ENCODE measurements at places on chromosomes 12 and 14. TPM values are rescaled to one million over a fixed set of nuclear protein-coding genes. Genes with fewer than 3 reads are reported as not detected.

- no peak overlapping the region for H3K4me3 ChIP-seq
- H3K27ac ChIP-seq, result no peak overlapping the region
- no peaks in the 10 kb centered on the region for H3K36me3 ChIP-seq
- H3K27me3 ChIP-seq, result no peaks in the 10 kb centered on the region
- H3K4me1 ChIP-seq, result no peaks in the 10 kb centered on the region
- no peak for DNase-seq
Observed at GRCh38 chr12:130081117-130081805, 81.0 kb upstream of the FZD10 start.

CACNA1C gene
- 0.10 TPM for total RNA-seq

RNASE7 gene
- not detected for total RNA-seq

MLEC gene
- 39.8 TPM for total RNA-seq

GRCh38 chr14:96852823-96853422 is 55.7 kb downstream of the VRK1 start:
- H3K27me3 ChIP-seq, result no peaks in the 10 kb centered on the region
- DNase-seq, result peak; percentile 33
- H3K4me3 ChIP-seq, result no peak overlapping the region
- no peak overlapping the region for H3K27ac ChIP-seq
- H3K4me1 ChIP-seq, result no peaks in the 10 kb centered on the region

- no peaks in the 10 kb centered on the region for H3K27me3 ChIP-seq
- H3K4me3 ChIP-seq, result no peak overlapping the region
- H3K4me1 ChIP-seq, result peaks cover 6% of the 10 kb centered on the region
- peak; percentile 27 for DNase-seq
- H3K36me3 ChIP-seq, result peaks cover 11% of the 10 kb centered on the region
- H3K27ac ChIP-seq, result peak overlapping the region; percentile 3
Observed at GRCh38 chr14:103593577-103593976, 30.8 kb downstream of the COA8 start.

DNA sequence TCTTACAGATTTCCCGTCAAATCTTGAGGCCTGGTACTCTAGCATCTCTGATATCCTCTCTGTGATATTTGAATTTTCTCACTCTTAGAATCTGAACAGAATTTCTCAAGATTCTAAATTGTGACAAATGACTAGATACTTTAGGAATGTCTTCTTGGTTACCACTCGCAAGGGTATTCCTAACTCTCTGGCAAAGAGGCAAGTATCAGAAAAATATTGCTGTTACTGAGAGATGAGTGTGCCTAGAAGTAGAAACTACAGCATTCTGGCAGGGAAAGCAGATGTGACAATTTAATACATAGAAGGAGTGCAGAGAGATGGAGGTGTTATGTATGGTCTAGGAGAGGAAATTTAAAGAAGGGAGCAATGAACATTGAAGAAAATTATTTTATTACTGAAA is 467.8 kb downstream of the LRIG3 start:
- no peak overlapping the region for H3K4me3 ChIP-seq
- no peaks in the 10 kb centered on the region for H3K36me3 ChIP-seq
- H3K4me1 ChIP-seq, result no peaks in the 10 kb centered on the region
- H3K27ac ChIP-seq, result no peak overlapping the region
- H3K27me3 ChIP-seq, result no peaks in the 10 kb centered on the region

FAM90A1 gene
- total RNA-seq, result 0.17 TPM

JPH4 gene
- not detected for total RNA-seq

DNA sequence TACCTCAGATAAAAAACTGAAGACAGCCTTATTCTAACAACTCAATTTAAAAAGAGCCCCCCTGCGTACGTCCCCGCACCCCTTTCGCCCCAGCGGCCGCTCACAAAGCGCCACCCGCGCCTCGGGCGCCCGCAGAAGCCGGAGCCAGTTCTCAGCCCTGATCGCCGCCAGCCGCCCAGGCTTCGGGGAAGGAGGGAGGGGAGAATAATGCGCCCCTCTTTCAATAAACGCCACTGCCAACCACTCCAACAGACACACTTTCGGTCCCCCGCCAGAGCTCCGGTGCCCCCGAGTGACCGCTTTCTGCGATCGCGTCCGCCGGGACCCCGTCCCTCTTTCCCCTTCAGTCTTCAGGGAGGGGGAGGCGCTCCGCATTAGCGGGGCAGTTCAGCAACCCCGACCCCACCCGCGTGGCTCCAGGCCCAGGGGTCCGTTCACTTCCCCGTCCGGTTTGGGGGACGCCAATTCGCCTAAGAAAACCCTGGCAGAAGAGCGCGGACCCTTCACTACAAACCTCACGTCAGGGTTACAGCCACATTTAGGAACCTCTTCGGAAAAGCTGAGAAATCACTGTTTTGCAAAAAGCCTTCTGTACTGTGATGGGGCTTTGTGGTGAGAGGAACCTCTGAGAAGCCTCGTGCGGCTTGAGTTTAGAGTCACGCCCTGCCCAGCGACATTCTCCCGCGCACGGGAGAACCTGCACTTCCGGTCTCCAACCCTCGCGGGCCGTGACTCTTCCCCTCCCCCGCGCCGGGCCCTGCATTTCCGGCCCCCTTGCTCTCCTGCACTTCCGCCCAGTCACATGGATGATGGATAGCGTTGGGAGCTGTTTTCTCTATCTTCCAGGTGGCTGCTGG is 18.7 kb downstream of the FOXG1 start:
- DNase-seq, result no peak
- no peak overlapping the region for H3K27ac ChIP-seq
- no peaks in the 10 kb centered on the region for H3K36me3 ChIP-seq
- H3K27me3 ChIP-seq, result peaks cover 28% of the 10 kb centered on the region
- H3K4me1 ChIP-seq, result peaks cover 19% of the 10 kb centered on the region
- H3K4me3 ChIP-seq, result no peak overlapping the region

MMP19 gene
- 0.12 TPM for total RNA-seq

DNA sequence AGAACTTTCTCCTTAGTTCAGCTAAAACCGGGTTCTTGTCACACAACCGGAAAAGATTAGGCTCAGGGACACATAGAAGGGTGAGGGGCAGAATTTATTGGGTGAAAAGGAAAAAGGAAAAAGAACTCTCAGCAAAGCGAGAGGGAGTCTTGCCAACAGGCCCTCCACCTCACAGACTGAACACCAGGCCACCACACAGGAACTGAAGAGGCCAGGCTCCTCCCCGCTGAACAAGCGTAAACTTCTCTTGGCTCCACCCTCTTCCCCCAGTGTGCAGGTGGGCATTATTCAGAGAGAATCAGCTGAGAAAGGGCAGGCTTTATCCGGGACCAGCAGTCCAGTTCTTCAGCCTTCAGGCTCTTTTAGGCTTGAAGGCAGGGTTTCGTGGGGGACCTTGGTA is 125.6 kb upstream of the FGD4 start:
- H3K4me3 ChIP-seq, result peak overlapping the region; percentile 28
- H3K27me3 ChIP-seq, result no peaks in the 10 kb centered on the region
- H3K4me1 ChIP-seq, result peaks cover 40% of the 10 kb centered on the region
- peak; percentile 81 for DNase-seq

DNA sequence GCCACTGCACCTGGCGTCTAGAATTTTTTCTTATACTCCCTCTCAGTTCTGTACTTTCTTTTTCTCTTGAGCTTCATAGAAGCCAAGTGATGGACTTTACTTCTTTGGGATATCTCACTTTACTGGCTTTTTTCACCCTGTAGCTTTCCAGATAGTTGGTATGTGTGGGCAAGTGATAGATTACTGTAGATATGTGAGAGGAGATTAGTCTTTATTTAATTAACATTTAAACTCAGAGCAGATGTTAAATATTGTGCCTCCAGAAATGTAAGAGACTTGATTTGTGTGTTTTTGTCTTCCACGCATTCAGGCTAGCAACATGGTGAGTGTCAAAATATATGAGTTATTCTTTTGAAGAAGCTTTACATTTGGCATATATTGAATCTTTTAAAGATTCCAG is 39.5 kb upstream of the SLC17A8 start:
- H3K4me3 ChIP-seq, result no peak overlapping the region
- no peaks in the 10 kb centered on the region for H3K27me3 ChIP-seq
- H3K4me1 ChIP-seq, result no peaks in the 10 kb centered on the region
- no peak for DNase-seq
- H3K36me3 ChIP-seq, result peaks cover 18% of the 10 kb centered on the region

GRCh38 chr12:78938341-78939084 is 73.9 kb downstream of the SYT1 start:
- H3K27ac ChIP-seq, result no peak overlapping the region
- no peaks in the 10 kb centered on the region for H3K4me1 ChIP-seq
- no peak for DNase-seq
- no peak overlapping the region for H3K4me3 ChIP-seq
- no peaks in the 10 kb centered on the region for H3K36me3 ChIP-seq
- no peaks in the 10 kb centered on the region for H3K27me3 ChIP-seq

GUCY2C gene
- 0.29 TPM for total RNA-seq

- no peak overlapping the region for H3K4me3 ChIP-seq
- H3K27ac ChIP-seq, result no peak overlapping the region
- no peak for DNase-seq
- H3K27me3 ChIP-seq, result no peaks in the 10 kb centered on the region
Observed at GRCh38 chr12:1429980-1430379, 164.4 kb downstream of the FBXL14 start.

- H3K4me1 ChIP-seq, result no peaks in the 10 kb centered on the region
- no peaks in the 10 kb centered on the region for H3K27me3 ChIP-seq
- no peak overlapping the region for H3K27ac ChIP-seq
- no peak overlapping the region for H3K4me3 ChIP-seq
- DNase-seq, result no peak
Observed at GRCh38 chr14:29215853-29216252, 449.3 kb downstream of the FOXG1 start.

MANSC4 gene
- not detected for total RNA-seq

GRCh38 chr14:92340071-92340470 is 17.1 kb downstream of the SLC24A4 start:
- H3K27ac ChIP-seq, result no peak overlapping the region
- no peaks in the 10 kb centered on the region for H3K27me3 ChIP-seq
- H3K4me1 ChIP-seq, result no peaks in the 10 kb centered on the region
- H3K4me3 ChIP-seq, result no peak overlapping the region
- no peaks in the 10 kb centered on the region for H3K36me3 ChIP-seq

GRCh38 chr12:84077679-84078078 is 834.9 kb downstream of the SLC6A15 start:
- no peak overlapping the region for H3K27ac ChIP-seq
- no peaks in the 10 kb centered on the region for H3K36me3 ChIP-seq
- no peak overlapping the region for H3K4me3 ChIP-seq
- no peaks in the 10 kb centered on the region for H3K4me1 ChIP-seq

DNA sequence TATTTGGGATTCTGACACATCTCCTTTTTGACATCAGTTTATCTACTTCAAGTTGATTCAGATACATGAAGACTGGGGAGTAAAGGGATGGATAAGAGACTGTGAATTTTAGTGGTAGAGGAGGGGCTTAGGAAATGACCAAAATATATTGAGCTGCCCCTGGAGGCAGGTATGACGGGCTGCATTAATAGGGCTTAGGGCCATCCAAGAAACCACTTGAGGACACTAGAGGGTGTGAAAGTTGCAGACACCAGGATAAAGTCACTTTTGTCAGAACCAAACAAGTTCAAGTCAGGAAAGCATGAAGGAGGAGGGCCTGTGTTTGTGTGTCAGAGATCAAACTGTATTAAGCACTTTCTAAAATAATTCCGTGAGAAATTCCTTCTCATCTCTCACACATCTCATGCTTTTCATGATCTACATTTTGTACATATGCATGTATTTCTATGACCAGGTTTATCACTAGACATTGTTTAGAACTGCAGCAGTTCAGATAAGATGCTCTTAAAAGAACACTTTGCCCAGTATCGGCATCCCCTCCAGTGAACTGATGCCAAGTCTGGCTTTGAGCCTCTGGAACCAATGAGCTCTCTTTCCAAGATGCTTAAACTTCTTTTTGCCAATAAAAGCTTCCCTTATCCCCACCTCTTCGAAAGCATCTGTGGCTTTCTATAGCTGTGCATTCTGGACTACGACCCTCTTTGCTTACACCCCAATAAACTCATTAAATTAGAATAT is 136.9 kb downstream of the SLC38A1 start:
- no peak overlapping the region for H3K27ac ChIP-seq
- no peaks in the 10 kb centered on the region for H3K27me3 ChIP-seq
- H3K4me3 ChIP-seq, result no peak overlapping the region

MAP1LC3B2 gene
- 1.0 TPM for total RNA-seq

DNA sequence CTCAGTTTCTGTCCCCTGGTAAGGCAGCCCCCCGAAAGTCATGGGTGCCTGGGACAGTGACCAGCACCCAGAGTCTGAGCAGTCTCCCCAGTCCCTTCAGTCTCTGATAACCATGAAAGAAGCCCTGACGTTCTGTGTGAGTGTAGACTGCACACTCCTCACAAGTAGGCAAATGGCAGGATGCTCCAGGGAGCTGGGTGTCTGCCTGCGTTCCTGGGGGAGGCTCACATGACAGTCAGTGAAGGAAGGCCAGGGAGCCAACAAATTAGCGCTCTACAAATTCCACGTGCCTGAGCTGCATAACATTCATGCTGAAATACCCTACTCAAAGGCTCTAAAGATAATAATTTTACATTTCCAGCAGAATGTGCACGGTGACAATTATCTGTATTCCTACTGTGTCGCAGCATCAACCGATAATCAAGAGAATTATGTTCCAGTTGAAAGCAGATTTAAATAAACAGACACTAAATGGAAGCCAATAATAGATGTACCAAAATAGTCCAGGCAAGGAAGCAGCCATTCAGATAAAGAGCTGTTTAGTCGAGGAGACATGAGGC is 56.3 kb downstream of the ASCL1 start:
- no peak overlapping the region for H3K27ac ChIP-seq
- H3K27me3 ChIP-seq, result peaks cover 4% of the 10 kb centered on the region
- no peaks in the 10 kb centered on the region for H3K36me3 ChIP-seq

DNA sequence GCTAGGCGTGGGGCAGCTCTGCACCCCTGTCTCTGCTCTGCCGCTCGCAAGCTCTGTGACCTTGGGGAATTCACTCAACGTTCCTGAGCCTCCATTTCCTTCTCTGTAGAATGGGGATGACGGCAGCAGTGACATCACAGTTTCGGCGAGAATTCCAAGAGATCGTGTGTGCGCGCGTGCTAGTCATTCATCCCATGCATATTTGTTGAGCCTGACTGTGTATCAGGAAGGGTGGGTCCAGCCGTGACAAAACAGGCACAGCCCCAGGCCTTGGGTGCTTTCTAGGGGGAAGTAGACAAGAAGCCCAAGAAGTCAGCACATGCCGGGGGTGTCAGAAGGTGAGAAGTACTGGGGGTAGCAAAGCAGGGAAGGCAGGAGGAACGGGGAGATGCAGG is 145.6 kb upstream of the NCOR2 start:
- peaks cover 16% of the 10 kb centered on the region for H3K4me1 ChIP-seq
- no peak overlapping the region for H3K4me3 ChIP-seq
- no peaks in the 10 kb centered on the region for H3K36me3 ChIP-seq
- DNase-seq, result peak; percentile 41
- peak overlapping the region; percentile 52 for H3K27ac ChIP-seq

Measured in B cell (primary cell).